ENCODE measurements at places on chromosomes 7 and 10.

GRCh38 chr7:157208571-157209413, 70.1 kb downstream of the UBE3C start:
- DNase-seq = no peak

DNA sequence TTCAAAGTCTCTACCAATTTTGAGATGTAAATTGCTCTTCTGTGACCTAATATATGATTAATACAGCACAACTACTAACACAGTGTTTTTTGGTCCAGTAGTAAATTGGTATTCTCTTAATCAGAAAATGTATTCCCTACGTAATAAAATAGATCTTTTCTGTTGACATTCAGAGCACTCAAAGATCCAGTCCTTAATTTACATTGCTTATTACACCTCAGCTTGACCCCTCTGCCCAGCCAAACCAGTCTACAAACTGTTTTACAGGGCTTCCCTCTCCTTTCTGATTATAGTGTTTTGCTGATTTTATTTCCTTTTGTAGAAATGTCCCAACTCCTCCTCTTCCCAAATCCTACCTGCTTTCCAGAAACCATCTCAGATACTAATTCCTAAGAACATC, 293.4 kb downstream of the PRKG1 start:
- DNase-seq = no peak

DNA sequence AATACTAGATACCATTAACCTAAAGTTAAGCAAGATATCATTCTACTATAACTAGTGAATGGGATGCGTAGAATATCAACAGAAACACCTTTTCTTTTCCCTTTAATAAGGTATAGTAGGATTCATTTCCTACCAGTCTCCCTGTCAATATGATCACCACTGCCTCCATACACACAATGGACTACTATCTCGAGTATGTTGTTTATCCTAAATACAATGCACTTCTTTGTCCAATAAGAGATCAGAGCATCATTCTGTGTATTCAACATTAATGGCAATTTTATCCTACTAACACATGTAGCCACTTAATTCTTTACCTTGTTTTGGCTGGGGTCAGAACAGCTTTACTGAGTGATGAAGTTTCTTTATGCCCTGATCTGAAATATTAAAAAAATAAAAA, 276.3 kb downstream of the TFEC start:
- DNase-seq = no peak

GRCh38 chr7:117630907-117631564, 151.2 kb downstream of the CFTR start:
- DNase-seq = no peak

- no peak for DNase-seq
Measured at GRCh38 chr7:133489906-133490305, 237.0 kb downstream of the EXOC4 start.

DNA sequence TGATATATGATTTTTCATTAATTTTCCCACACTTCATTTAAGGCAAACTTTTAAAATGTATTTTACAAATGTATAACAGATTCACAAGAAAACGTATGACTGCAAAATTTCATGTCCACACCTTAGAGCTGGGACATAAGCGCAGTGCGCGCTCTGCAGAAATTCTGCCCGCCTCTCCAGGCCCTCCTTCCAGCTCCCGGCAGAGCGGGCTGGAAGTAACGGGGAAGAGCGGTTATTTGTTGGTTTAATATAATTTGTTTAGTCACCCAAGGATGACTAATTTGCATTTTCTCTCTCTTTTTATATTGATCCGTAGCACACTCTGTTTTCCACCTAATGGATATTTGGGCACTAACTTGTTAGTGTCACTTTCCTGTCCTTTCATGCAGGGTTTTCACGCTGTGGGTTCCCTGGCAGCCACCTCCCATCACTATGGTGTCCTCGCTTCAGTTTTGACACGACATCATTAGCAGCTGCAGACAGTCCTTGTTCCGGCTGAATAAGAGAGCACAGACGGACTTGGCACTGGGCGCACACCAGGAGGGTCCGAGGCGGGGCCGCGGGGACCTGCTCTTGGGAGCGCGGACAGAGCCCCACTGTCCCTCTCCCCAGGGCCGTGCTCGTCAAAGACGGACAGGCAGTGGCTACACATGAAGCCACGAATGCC, 129.2 kb upstream of the SEC61G start:
- DNase-seq = no peak

GRCh38 chr7:112120696-112121217, 85.4 kb downstream of the DOCK4 start:
- no peak for DNase-seq

DNA sequence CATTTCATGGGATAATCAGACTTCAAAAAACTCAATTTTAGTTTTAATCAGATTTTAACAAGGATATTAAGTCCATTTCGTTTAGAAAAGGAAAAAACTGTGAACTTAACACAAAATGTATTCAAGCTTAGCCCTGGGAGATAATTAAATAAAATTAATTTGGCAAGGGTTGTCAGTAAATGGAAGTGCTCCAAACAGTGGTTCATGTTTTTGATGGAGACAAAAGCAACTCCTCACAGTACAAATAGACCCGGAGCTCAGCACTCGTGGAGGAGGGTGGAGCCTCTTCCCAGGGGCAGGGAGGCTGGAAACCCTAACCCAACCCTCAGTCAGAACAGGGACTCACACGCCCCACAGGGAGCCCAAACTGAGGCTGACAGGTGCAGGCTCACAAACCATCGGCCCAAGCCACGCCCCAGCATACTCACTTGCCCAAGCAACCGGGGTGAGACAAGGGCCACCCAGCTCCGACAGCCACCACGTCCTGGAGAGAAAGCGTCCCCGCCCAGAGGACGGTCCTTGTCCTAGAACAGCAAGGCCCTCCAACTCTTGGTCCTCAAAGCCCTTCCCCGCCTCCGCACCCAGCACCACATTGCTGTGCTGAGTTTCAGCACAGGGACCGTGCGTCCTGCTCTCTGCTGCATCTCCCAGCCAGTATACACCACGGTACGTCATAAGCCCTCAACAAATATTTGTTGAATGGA, 39.8 kb downstream of the MAD1L1 start:
- no peak for DNase-seq

All from foreskin keratinocyte (primary cell).